Activated CD8-positive, alpha-beta memory T cell treated with anti-CD3 and anti-CD28 coated beads, Interleukin-2, amount 50 U/mL, for 48 hours (primary cell): ENCODE measurements at places on chromosomes 3 and 15.

DNA sequence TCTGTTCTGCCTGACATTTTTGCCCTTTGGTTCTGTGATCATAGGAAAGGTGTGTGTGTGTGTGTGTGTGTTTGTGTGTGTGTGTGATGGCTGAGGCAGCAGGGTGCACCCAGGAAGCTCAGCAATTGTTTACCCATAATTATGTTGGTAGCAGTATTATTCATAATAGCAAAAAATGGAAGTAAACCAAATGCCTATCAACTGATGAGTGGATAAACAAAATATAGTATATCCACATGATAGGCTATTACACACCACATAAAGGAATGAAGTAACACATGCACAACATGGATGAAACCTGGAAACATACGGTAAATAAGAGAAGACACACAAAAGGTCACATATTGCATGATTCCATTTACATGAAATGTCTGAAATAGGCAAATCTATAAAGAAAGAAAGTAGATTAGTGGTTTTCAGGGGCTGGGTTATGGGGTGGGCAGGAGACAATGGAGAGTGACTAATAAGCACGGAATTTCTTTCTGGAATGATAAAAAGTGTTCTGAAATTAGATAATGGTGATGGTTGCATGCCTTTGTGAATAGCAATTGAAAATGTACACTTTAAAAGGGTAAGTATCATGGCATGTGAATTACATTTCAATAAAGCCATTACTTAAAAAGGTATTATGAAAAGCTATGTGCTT, 167.2 kb downstream of the POLR2M start:
- DNase-seq, result no peak

- no peak for DNase-seq
Observed at GRCh38 chr3:50157827-50158529, 2.9 kb downstream of the SEMA3F start.

- DNase-seq, result no peak
Observed at GRCh38 chr15:89827829-89828228, 13.2 kb upstream of the ANPEP start.

DNA sequence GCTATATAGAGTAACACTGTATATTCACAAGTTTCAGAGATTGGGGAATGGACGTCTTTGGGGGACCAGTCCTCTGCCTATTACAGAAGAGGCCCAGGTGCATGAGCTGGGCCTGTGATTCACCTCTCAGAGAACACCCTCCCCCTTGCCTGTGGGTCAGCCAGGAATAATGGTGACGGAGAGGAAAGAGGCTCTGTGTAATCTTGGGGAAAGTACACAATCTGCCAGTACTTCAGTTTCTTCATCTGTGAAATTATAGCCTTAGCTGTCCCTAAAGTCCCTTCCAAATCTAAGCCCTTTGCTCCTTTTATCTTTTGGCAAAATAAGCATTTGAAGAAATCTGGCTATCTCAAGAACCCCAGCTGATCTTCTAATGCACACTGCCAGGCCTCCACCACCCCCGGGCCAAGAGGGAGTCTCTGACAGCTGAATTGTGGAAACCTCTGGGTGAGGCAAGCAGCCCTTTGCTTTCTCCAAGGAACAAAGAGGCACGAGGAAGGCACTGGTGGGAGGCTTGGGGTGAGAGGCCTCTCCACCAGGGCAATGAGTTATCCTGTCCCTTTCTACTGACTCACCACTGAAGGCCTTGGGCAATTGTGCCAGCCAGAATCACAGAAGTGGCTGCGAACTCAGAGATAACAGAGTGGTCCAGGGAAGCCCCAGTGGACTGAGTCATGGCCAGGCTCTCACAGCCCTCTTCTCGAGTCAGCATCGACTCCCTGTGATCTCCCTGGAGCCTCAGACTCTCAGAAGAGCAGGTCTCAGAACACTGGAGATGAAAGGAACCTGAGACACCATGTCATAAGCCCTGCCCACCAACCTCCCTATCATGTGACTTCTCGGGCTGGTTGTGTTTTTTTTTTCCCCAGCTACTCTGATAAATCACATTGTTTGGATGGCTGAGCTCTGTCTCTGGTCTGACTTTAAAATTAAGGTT, 31.8 kb downstream of the CCNL1 start:
- peak; percentile 81 for DNase-seq

GRCh38 chr15:75620058-75620820, 5.3 kb downstream of the SNUPN start:
- DNase-seq, result no peak

DNA sequence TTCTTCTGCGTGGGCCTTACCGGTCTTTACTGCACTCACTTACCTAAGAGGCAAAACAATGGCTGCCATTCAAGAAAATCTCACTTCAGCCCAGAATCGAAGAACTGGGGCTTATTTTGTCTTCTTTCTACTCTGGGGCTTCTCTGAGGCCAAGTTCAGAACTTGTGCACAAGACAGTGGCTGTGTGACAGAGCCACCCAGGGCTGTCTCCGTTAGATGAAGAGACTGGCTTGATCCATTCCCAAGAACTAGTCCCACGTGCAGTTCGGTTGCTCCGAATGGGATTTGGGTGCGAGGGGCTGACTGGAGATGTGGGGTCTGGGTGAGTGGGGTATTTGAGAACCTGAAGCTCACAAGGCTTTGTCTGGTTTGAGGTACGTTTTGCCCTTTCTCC, 795 bp upstream of the TCF12 start:
- DNase-seq, result no peak

GRCh38 chr3:90054311-90054710, 946.9 kb downstream of the EPHA3 start:
- no peak for DNase-seq

- no peak for DNase-seq
Observed at GRCh38 chr15:83194528-83194927, 13.1 kb downstream of the HDGFL3 start.

DNA sequence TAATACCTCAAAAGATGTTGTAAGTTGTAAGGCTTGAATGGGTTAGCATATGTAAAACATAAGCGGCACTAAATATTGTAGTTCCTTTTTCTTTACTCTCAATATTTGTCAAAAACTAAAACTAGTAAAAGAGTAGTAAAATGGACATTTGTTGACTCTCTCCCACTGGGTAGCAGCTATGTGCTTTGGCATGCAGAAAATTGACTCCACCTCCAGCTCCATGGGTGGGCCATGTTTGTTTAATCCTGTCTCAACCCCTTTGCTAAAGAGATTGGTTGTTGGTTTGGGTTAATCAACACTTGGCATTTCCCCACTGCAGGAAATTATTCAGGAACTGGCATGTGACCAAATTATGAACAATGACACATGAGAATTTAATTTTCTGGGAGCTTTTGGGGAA, 114.8 kb downstream of the EOMES start:
- no peak for DNase-seq

- no peak for DNase-seq
Observed at GRCh38 chr15:70379134-70379533, 281.4 kb upstream of the TLE3 start.

GRCh38 chr15:70920981-70921696, 28.5 kb downstream of the LRRC49 start:
- DNase-seq, result no peak

DNA sequence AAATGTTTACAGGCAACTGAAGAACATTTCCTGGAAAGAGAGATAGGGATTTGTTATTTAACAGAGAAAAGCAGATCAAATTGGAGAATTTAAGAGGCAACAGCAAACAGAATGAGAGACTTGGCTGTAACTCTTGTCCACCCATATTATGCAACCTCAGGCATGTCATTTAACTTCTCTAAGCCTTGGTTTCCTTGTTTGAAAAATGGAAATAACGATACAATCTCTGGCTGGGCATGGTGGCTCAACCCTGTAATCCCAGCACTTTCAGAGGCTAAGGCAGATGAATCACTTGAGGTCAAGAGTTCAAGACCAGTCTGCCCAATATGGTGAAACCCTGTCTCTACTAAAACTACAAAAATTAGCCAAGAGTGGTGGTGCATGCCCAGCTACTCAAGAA, 23.7 kb downstream of the ARRDC4 start:
- no peak for DNase-seq
